Bronchial epithelial cell (primary cell): ENCODE measurements at places on chromosomes 6 and 20. TPM values are rescaled to one million over a fixed set of nuclear protein-coding genes. Genes with fewer than 3 reads are reported as not detected.

Gene OVOL2
- total RNA-seq: 27.6 and 28.5 TPM in 2 replicates

Gene ALDH8A1
- 1.1 and 1.8 TPM in 2 replicates for total RNA-seq

DNA sequence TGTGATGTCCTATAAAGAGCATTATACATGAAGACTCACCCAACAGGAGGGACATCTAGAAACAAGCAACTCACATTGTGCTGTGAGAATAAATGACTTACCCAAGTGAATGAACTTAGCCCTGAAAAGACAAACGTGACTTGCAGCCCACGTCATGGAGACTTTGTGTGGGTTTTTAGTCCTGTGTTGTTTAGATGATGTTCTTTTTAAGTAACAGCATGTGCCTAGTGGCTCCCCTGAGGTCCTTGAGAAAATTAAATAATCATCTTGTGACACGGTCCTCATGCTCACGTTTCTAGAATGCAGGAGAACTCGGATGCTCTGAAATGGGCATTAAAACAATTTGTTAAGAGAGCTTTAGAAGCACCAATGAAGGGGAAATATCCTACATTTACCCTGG, 165.1 kb downstream of the SASH1 start:
- no peak for DNase-seq

Gene RWDD2A
- total RNA-seq: 1.8 and 2.9 TPM in 2 replicates

Gene LINC00237
- not detected in 2 replicates for total RNA-seq

DNA sequence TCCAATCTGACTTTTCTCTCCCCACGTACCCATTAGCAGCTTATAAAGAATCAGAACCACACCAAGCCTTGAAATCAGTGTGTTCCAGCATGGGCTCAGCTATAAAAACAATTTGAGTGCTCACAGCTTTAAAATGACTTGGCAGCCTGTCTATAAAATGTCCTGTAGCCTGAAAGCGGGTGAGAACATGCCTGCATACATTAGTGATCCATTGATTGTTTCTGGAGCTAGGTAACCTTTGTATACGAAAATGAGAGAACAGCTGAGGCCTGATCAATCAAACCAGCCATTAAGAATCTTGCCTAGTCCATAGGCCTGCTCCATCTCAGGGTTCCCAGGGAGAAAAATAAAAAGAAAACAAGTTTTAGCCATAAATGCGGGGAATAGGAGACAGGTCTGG, 245.8 kb upstream of the SULF2 start:
- DNase-seq: no peak

GRCh38 chr20:58625585-58625984, 25.5 kb upstream of the STX16 start:
- DNase-seq: no peak

DNA sequence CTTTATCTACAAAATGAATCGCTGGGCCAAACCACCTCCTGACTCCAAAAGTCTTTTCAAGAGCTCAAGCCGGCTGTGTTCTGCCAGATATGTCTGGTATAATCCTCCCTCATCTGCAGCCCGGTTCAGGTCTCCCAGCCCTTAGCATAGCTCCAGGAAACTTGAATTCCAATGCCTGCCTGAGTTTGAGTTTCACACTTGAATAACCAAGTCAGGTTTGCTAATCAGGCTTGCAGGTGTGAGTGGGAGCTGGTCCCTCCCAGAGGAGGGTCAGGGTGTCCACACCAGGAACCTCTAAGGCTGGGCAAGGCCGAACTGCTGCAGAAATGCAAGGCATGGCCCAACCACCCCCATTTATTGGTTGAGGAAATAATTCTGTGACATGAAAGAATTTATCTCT, 96.6 kb downstream of the TMEM242 start:
- DNase-seq: no peak

DNA sequence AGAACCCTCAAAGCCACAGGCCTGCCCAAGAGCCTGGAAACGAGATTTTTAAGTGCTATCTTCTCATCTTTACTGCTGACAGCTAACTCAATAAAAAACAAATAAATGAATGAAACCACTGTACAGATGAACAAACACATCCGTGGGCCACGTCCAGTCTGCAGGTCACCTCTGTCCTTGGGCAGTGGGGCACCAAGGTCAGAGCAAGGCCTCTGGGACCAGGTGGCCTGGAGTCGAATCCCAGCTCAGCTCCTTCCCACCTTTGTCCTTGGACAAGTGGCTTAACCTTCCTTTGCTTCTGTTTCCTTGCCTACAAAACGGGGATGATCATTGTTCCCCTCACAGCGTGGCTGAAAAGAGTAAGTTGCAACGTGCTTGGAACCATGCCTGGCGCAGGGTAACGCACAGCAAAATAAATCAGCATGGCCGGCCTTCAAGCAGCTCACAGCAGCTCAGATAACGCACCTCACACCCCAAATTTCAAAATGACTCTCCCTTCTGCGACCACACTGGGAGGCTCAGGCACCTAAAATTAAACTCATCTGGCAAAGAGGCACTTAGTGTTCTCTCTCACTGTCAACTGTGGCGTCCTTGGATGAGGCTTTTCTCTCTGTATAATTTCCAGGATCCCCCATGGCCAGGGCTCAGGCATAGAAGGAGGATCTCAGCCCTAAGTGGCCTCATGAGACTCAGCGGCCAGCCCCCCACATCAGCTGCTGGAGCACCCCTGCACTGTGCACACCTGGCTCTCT, 35.7 kb downstream of the RRBP1 start:
- no peak for DNase-seq

- DNase-seq: peak; percentile 33
Observed at GRCh38 chr6:25369433-25370177, 90.4 kb downstream of the CARMIL1 start.

Gene RPP21
- 29.0 and 45.2 TPM in 2 replicates for total RNA-seq

- no peak for DNase-seq
Observed at GRCh38 chr6:150368762-150369161, at the start of gene IYD. IYD (plus strand) TSS chr6:150369012; CDS start chr6:150369032, 20 bp downstream.

GRCh38 chr6:111971866-111972532, 81.9 kb upstream of the CCN6 start:
- DNase-seq: no peak

Gene ZNF334
- total RNA-seq: 1.5 and 1.6 TPM in 2 replicates

- no peak for DNase-seq
Observed at GRCh38 chr20:32205843-32206759, 1.4 kb downstream of the PLAGL2 start.

- peak; percentile 98 for DNase-seq
Observed at GRCh38 chr6:138088326-138088762, 18.9 kb downstream of the PERP start.

- no peak for DNase-seq
Observed at GRCh38 chr6:21198032-21198640, 395.4 kb upstream of the SOX4 start.

DNA sequence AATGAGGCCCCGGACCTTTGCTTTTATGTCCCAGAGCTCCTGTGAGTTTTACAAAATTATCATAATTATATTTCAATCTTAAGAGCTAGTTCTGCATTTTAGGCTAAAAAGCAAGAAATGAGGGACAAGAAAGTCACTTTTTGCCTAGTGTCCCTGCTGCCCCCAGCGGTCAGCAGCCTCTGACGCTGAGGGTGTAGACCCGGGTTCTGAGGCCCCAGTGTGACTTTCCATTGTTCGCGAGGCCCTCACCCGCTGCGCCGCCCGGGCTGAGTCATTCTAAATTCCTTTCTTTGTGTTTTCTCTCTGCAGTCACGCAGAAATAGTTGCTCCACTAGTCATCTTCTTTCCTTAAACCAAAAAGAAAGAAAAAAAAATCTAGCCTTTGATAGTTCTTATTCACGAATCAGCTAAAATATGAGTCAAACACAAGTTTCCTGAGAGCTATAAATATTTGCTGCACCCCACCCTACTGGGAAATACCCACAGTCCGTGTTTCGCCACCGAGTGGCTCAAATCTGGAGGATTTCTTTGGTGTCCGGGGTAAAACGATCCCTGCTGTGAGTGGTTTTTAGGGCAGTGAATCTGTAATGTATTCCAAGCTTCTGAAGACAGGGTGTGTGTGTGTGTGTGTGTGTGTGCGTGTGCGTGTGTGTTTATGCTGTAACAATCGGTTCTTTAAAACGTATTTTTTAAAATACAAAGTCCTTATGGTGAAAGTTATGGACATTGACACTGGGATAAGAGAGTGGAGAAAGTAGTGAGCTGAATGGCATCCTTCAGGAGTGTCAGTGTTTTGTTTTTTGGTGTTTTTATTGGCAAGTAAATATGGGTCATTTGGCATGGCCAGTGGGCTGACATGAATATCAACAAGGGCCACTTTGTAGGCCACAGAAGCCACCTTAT, 59.7 kb upstream of the EEF1A1 start:
- DNase-seq: peak; percentile 99

GRCh38 chr6:2396042-2396657, 150.7 kb upstream of the GMDS start:
- DNase-seq: no peak

GRCh38 chr6:52376763-52377162, 14.8 kb downstream of the PAQR8 start:
- no peak for DNase-seq

- no peak for DNase-seq
Observed at GRCh38 chr6:169902070-169902469, 150.6 kb downstream of the ERMARD start.

DNA sequence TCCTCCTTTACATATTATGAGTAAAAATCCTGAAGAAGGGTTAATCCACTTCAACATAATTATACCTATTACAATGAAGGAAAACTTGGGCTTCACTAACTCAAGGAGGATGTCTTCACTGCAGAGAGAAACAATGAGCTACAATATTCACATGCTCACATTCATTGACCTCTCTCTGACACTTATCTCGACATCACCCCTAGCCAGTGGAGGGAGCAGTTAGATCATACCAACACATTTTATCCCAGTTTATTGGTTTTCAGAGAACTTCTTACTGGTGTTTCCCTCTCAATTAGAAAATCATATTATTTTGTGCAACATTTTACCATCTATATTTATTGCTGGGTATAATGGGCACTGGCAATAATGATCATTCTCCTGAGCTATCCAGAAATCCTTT, 646.5 kb downstream of the TENT5A start:
- no peak for DNase-seq

- DNase-seq: no peak
Observed at GRCh38 chr20:25313593-25313992, 65.7 kb downstream of the PYGB start.

DNA sequence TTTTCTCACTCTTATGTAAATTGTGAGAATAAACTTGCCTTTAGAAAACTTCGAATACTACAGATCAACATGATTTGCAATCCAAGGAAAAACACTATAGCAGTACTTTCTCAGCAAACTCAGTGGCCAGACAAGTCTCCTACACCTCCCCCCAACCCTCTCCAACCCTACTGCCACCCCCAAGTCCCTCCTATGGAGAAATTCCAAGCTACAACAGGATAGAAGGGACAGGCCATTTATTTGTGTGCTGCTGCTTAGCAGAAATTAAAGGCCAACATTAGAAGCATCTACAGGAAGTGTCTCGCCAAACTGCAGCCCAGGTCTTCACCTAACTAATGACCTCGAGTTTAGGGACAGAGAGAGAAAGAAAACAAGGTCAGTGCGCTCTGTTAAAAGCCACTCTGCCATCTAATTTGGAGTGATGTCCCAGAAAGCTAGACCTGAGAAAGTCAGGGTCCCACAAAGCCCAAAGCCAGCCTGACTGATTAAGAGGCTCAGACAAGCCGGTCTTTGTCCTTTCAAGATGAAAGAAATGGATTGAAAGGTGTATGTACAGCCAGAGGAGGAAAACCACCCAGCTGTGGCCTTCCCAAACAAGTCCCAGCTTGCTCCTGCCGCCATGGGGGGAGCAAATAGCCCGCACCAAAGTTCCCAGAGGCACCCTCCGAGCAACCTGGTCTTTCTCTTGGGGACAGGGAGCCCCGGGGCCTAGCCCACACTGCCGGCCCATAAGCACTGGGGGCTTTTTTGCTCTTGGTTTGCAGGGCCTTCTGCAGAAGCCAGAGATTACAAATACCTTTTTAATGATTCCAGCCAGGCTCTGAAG, 3.4 kb downstream of the BMP7 start:
- peak; percentile 8 for DNase-seq

GRCh38 chr20:58100731-58101356, 127.6 kb downstream of the ANKRD60 start:
- no peak for DNase-seq

- DNase-seq: no peak
Observed at GRCh38 chr6:11006061-11006460, 38.0 kb downstream of the ELOVL2 start.

- no peak for DNase-seq
Observed at GRCh38 chr20:51404297-51405060, 138.0 kb downstream of the NFATC2 start.

Gene SPEF1
- under 0.01 TPM in 1 of 2 replicates, not detected in the other for total RNA-seq

Gene KHDC1L
- not detected in 2 replicates for total RNA-seq

GRCh38 chr6:6001443-6001842, 5.3 kb downstream of the NRN1 start:
- no peak for DNase-seq

DNA sequence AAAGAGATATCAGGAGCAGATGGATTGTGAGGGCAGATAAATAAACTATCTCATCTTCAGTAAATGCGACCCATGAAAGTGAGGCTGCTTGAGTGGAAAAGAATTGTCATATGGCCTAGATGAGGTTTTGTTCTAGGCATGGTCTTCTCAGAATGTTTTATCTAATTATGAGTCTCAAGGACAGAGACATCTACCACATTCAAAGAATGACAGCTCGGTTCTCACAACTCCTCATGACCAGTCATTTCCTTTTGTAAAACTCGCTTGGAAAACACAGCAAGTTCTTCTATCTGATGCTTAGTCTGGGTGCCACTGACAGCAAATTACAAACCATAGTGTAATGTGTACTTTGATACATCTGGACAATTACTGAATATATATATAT, 140.5 kb downstream of the CCDC170 start:
- no peak for DNase-seq

GRCh38 chr6:49535795-49536194, 14.7 kb upstream of the C6orf141 start:
- no peak for DNase-seq

DNA sequence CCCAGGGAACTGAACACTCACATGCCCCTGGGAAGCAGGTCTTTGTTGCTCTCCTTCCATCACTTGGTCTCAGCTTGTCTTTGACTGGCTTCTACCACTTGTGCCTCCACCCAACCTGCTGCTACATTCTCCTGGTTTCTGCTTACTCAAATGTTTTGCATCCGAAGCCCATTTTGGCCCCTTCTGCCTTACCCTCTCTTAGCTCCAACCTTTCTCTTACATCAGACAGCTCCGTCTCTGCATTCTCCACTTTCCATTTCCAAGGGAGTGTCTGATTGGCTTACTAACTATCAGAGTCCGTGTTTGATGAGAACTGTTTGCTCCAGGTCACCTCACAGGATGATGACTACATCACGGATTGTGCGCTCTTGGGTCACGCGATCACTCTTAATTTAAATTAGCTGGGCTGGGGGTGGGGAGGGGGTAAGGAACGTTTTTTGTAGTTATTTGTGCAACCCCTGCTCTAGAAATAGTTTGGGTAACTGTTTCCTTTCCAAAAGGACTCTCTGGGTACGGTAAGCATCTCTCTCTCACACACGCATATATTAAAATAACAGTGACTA, 844 bp upstream of the ABRACL start:
- DNase-seq: peak; percentile 53
